ENCODE measurements at places on chromosomes 1 and 21.

GRCh38 chr1:208432346-208432745 is 188.2 kb upstream of the PLXNA2 start:
- DNase-seq, result no peak

DNA sequence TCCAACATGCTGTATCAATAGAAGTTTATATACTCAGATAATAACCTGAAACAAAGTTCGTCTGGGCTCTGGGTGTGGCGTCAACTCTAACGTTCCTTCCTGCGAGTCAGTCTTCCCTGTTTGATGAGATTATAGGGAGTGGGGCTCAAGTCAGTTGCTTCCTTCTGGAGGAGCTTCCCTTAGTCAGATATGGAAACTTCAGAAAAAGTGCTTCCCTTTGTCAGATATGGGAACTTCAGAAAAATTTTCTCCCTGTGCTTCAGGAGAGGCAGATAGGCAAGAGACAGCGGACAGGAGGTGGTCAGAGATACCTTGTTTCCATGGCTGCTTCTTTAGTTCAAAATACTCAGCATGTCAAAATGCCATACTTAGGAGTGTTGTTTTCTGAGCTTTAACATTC is 51.1 kb upstream of the PRDX6 start:
- no peak for DNase-seq

DNA sequence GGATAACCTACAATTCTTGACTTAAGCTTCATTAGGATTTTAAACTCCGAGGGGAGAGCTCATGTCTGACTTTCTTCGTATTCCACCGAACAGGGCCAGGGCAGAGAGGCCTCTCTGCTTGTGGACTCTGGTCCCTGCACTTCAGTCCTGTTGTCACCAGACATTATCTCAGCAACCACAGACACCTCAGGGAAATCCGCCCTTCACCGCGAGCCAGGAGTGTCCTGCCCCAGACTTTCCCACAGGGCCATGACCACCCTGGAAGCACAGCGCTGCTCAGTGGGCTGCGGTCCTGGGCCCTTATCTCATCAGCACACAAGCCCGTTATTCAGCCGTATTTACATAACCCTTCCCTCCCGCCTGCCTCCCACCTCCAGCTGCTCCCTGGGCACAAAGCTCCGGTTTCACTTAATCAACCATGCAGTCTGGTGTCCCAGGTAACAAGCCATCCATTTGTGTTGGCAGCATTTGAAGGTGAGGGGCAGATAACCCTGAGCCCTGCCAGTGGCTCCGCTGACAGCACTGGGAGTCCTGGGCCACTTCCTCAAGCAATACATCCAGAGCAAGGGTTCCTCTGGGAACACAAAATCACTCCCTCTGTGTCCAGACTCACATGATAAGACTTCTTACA is 122.8 kb upstream of the RAB4A start:
- no peak for DNase-seq

DNA sequence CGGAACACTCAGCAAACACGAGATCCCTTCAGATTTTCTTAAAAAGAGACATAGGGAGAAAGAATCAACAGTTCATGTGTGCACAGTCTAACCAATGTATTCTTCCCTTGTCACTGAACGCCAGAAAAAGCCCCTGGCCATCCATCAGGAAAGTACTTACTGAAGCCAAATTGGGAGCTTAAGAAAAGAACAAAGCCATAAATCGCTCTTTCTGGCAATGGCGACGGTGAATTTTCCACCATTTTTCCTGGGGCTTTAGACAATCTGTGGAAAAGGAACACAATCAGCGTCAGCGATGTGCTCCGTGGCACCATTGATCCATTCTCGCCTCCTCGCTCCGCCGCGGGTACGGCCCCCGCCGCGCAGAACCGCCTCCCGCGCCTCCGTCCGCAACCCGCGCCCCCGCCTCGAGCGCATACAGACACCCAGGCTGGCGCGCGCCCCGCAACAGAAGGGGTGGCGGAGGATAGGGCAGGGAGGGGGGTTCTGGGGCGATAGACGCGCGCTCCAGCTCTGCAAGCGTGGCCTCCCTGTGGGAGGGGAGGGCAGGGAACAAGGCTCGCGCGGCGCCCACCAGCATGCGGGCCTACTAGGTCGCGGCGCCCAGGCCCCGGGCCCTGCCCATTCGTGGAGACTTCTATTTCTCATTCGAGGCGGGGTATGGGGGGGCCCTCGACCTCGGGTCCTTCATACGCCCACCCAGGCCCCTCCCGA is 440 bp downstream of the PIGP start:
- DNase-seq, result no peak

GRCh38 chr1:207032528-207033017 is at the start of gene C1orf116:
TSS of gene C1orf116 (minus strand) at chr1:207032756. CDS start at chr1:207027598, 5,158 bp downstream.
- DNase-seq, result no peak

DNA sequence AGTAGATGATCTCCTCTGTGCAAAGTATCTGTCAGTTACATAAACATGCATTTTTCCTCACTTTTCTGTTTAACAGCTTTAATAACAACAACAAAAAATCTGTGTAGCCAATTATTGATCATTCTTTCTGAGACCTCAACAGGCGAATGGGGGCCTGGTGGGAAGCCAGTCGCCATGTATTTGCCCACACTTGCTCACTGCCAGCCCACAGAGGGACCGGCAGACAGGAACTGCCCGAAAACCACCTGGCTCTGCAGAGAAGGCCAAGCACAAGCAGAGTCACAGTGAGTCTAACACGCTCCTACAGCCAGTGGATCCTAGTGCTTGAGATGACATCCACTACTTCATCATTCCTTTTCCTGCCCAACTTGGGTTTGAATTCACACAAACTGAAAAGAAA is 56.1 kb downstream of the NPHP4 start:
- no peak for DNase-seq

GRCh38 chr1:119506941-119507340 is at the start of gene HSD3B1:
TSS of gene HSD3B1 (plus strand) at chr1:119507210. CDS start at chr1:119507477, 267 bp downstream.
- DNase-seq, result no peak

DNA sequence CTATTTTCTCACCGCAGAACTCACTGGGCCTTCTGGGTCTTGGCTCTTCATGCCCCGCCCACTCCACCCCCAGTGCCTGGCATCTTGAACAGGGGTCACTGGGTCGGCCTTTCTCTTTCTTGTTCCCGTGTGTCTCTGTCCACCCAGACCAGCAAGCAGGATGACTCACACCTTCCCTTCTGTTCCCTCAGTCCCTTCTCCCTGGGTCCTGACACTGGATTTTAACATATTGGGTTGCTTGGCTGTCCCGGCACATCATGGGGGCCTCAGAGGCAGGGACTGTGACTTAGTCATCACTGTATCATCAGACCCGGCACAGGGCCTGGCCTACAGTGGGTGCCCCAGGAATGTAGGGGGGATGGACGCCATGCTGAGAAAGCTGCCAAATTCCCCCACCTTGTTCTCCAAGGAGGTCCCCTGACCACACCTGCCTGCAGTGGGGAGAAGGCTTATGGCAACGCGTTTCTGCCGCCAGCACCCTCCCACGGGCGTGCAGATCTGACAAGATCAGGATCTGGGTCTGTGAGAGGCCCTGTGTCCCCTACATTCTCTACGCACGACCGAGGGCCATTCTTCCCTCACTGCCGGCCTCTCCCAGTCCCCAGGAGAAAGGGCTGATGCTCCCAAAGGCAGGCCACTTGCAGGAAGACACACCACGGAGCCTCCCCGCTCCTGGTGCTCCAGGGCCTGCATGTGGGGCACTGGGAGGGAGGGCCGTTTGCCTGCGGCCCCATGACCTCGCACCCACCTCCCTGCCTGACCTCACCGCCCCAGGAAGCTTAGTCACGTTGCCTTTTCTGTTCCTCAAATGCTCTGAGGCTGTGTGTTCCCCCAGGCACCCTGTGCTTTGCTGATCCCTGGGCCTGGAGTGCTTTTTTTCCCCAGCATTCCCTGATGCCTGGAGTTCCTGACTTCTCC is 157.2 kb upstream of the TMEM51 start:
- DNase-seq, result peak; percentile 80

DNA sequence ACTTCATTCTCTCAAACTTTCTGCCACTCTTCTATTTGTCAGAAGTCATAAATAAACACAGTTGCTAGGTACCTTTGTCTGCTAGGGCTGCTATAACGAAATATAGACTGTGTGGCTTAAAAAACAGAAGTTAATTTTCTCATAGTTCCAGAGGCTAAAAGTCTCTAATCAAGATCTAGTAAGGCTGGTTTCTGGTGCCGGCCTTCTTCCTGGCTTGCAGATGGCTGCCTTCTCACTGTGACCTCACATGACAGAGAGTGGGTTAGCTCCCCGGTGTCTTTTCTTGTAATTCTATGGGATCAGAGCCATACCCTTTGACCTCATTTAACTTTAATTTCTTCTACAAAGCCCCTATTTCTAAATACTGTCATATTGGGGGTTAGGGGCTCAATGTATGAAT is 5.9 kb downstream of the PDC start:
- DNase-seq, result no peak

DNA sequence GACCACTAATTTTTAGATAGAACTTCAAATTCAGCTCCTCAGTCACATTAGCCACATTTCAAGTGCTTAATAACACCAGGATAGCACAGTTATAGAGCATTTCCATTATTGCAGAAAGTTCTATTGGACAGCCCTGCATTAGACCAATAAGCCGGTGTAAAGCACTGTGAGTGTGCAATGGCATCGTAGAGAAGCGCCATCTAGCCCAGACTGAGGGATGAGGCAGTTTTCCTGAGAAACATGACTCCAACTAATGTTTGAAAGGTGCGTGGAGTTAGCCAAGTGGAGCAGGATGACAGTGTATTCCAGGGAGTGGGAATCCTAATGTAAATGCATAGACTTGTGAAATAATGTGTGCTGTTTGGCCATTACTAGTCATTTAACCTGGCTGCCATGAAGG is 7.7 kb downstream of the RPE65 start:
- no peak for DNase-seq

GRCh38 chr1:69513601-69514000 is 54.1 kb upstream of the LRRC7 start:
- peak; percentile 80 for DNase-seq

DNA sequence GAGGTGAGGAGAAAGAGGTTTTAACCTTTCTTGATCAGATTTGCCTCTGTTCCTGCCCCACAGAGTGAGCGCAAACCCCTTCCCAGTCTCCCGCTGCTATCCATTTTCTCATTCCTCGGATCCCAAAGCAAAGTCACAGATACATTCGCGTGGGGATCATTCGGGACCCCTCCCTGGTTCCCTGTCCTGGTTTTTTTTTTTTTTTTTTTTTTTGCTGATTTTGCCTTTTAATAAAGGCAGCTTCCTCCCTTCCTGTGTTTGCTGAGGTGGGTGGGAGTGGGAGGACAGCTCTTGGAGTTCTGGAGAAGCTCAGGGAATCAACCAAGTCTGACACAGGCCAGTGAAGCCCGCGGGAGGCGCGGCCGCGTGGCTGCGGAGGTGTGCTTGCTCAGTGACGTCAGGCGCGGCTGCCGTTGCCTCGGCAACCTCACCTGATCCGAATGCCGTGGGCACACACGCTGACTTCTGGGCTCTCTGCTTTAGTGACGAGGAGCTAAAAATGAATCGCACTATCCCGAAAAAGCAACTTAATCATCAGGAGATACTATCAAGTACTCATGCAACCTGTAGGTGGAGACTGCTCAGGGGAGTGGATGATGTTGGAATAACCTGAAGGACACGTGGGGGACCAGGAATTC is 106.4 kb downstream of the TBX19 start:
- no peak for DNase-seq

- DNase-seq, result no peak
Measured at GRCh38 chr1:1173793-1174415, at the start of gene TTLL10. TSS of gene TTLL10 (plus strand) at chr1:1173880. CDS start at chr1:1179216, 5,336 bp downstream.

- no peak for DNase-seq
Measured at GRCh38 chr1:6614929-6615785, 1.6 kb downstream of the PHF13 start.

GRCh38 chr21:35020436-35020835 is 28.7 kb downstream of the RUNX1 start:
- DNase-seq, result no peak

DNA sequence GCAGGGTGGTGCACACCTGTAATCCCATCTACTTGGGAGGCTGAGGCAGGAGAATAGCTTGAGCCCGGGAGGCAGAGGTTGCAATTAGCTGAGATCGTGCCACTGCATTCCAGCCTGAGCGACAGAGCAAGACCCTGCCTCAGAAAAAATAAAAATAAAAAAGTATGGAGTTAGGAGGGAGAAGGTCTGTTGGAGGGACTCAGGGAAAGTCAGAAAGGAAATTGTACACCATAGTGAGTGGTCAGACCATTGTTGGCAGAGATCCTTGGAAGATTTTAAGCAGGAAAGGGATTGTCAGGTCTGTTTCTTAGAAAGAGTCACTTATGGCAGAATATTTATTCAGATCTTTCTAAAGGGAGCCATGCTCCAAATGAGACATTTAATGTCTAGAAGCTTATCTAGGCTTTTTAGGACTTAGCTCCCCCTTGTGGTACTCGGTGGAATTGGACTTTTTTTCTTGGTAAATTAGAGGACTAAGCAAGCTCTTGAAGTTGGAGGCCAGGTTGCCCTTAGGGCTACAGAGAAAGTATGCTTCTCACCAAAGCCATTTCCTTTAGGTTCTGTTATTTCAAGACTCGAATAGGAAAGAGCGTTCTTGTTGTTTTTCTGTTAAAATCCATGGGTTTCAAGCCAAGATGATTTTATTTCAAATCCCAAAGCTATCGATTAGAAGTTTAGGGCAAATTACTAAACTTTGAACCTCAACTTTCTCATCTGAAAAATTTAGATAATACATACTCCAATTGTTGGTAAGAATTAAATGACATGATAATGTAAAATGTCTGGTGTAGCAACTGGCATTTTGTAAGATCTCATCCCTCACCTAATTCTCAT is 16.5 kb downstream of the MIA3 start:
- DNase-seq, result peak; percentile 89

DNA sequence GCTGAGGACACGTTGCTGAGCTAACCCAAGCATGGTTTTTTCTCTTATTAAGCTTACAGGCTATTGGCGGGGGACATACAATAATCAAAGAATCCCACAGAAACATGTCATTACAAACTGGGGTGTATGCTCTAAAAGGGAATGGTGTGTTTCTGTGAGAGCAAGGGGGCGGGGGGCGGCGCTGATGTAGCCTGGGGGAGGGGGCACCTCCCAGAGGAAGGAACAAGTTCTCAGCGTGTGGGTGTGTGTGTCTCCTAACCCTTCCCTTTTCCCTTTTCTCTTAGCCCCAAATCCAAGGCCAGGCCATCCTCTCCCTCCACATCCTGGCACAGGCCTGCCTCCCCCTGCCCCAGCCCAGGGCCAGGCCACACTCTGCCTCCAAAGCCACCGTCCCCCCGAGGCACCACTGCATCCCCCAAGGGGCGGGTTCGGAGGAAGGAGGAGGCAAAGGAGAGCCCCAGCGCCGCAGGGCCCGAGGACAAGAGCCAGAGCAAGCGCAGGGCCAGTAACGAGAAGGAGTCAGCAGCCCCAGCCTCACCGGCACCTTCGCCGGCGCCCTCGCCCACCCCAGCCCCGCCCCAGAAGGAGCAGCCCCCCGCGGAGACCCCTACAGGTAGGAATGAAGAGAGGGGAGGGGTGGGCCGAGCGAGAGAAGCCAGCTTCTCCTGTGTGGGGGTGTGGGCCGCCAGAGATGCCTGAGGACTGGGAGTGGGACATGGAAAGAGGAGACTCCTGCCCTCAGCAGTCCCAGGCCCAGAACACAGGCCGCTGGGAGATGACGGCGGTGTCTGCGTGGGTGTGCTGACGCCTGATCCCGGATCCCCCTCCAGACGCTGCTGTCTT is 21.9 kb downstream of the MAP7D1 start:
- no peak for DNase-seq
